ENCODE measurements at places on chromosomes 11 and 22.

DNA sequence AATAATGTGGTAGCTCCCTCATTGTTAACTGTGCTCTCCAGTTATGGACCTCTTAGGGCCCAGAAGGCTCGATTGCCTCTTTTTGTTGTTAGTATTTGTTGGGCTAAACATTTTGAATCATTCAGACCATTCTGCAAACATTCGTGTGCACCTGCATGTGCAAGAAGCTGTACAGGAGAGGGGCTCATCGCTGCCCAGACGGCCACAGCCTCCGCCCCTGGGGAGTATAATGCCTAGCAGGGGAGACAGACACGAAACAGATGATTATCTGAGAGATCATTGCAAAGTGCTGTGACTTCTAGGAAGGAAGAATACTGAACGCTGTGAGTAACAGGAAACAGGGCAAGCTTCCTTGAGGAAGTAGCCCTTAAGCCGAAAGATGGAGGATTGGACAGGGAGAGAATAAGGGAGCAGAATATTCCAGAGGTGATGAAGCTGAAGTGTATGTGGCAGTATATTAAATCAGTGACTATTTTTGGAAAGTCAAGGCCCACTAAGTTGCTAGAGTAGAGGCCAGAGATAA lies 123.3 kb upstream of the RASSF10 start:
- no peak for DNase-seq

DNA sequence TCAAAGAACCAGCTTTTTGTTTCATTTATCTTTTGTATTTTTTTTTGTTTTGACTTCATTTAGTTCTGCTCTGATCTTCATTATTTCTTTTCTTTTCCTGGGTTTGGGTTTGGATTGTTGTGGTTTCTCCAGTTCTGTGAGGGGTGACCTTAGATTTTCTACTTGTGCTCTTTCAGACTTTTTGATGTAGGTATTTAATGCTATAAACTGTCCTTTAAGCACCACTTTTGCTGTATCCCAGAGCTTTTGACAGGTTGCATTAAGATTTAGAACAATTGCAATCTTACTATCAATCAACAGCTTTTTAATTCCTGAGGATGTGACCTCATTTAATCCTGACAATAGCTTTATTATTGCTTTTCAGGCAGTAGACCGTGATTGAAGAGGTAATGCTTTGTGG lies 94.3 kb downstream of the ZNF280B start:
- DNase-seq, result no peak

DNA sequence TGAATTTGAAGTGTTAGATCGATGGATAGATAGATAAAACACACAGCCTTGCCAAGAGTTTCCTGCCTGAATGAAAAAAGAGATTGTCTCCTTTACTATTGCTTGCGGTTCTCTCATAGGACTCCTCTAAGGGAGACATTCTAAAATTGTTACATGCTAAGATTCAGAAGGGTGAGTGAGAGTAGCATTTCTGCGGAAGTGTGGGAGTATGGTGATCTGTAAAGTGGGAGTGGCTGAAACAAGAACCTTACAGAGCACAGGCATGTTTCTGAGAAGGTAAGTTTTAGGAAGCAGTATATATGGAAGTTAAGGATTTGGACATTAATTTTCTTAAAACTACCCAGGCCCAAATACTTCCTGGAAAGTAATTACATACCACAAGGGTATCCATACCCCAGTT lies 139.6 kb downstream of the TRIM44 start:
- DNase-seq, result no peak

DNA sequence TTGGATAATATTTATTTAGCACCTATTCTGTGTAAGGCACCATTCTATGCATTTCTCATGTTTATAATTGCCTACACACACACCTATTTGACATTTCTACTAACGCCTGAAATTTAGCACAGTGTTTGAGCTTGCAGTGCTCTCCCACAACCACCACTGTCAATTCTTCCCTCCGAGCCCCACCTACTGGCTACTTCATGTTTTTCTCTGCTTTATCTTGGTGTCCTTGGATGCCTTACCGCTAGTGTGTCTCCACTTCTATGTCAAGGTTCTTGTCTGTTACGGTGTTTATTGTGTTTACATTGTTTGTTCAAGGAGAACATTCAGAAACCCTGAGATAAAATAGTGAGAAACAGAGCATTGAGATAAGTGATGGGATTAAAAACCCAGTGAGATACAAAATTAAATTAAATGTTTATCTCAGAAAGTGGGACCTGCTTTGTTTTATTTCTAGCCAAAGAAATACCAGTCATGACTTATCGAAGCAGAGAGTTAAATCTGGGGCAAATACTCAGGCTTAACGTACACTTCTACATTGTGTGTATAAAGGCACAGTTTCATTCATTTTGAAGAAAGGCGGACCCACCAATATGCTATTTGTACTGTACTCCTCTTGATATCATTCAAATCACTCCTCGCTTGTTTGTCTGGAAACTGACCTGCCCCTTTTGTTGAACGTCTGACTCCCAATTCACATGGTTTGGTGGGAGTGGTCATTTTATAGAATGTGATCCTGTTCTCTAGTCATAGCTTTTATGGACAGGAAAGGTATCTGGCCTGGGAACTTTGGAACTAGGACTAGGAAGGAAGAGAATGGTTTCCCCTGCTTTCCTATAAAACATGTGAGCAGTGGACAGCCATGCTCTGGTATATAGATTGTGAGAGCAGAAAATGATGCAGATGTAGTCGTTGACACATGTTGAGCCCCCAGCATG lies 39.2 kb upstream of the SLC36A4 start:
- no peak for DNase-seq
